Activated CD8-positive, alpha-beta memory T cell treated with anti-CD3 and anti-CD28 coated beads for 48 hours (primary cell): ENCODE measurements at places on chromosomes 2 and 18.

GRCh38 chr18:49486134-49486533, 900 bp downstream of the C18orf32 start:
- no peak for DNase-seq

GRCh38 chr2:217978536-217979150, 24.2 kb downstream of the TNS1 start:
- no peak for DNase-seq

DNA sequence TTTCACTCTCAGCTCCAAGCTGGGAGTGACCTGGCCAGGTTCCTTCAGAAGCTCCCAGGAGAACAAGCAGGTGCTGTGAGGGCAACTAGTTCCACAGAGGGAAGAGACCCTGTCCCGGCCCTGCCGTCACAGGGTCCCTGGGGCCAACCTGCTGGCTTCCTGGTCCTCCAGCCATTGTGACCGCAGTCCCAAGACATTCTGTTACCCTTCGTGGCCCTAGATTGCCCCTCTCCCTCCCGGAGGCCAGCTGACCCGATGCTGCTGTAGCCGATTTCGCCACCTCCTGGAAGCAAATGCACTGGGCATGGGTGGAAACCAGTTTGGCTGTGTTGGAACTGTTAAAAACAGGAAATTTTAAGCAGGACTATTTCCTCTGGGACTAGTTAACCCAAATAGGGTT, 55.4 kb downstream of the EPAS1 start:
- DNase-seq: no peak

GRCh38 chr2:197924483-197924882, 120.1 kb downstream of the PLCL1 start:
- DNase-seq: no peak

DNA sequence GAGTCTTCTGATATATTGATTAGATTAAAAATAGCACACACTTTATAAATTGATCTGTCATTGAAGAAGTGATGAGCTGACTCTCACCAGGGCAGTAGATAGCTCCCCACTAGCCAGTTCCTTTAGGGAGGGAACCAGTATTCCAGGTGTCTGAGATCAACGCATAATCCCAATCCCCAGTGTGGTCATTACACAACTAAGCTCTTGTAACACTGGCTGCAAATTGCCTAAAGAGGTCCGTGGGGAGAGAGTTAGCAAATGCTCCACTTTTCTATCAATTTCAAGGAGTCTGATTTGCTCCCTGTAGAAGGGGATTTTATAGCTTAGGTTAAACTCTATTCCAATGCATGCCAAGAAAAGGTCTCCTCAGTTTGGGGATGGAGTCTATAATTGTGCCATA, 7.7 kb downstream of the SLC14A1 start:
- DNase-seq: no peak

- DNase-seq: no peak
Measured at GRCh38 chr2:188353282-188353681, 61.6 kb downstream of the GULP1 start.

GRCh38 chr2:159551806-159552205, 64.5 kb downstream of the BAZ2B start:
- DNase-seq: no peak

DNA sequence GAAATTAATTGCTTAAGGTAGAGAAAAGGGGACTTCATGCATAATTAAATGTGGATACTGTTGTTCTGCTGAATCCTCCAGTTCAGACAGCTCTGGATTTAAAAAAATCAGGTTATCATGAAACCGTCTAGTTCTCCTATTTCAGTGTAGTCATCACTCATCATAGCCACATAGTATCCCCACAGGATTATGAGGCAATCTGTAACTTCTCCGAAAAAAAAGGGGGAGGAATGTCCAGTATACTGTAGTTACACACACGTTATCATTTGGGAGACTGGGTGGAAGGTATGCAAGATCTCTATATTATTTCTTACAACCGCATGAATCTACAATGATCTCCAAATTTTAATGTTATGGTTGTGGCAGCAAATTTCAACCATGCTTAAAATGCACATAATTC, 114.0 kb downstream of the HIBCH start:
- DNase-seq: no peak

- DNase-seq: no peak
Measured at GRCh38 chr2:185921048-185921756, 182.6 kb downstream of the FSIP2 start.

DNA sequence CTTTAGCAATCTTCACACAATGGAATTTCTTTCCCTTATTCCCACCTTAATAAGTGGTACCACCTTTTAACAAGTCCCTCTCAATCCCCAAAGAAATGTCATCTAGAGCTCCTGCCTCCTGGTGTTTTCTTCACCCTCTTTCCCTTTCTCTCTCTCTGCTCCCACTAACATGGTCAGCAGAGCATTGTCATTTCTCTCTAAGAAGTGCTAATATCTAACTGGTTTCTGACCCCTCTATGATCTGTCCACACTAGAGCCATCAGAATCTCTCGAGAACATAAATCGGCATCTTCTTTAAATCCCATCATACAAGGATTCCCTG, 161.2 kb upstream of the DTNA start:
- no peak for DNase-seq

- DNase-seq: no peak
Measured at GRCh38 chr2:58137221-58137620, 90.6 kb downstream of the VRK2 start.

GRCh38 chr2:214395040-214395439, 15.8 kb upstream of the VWC2L start:
- no peak for DNase-seq

GRCh38 chr2:237324837-237325236, 89.1 kb downstream of the COL6A3 start:
- no peak for DNase-seq

DNA sequence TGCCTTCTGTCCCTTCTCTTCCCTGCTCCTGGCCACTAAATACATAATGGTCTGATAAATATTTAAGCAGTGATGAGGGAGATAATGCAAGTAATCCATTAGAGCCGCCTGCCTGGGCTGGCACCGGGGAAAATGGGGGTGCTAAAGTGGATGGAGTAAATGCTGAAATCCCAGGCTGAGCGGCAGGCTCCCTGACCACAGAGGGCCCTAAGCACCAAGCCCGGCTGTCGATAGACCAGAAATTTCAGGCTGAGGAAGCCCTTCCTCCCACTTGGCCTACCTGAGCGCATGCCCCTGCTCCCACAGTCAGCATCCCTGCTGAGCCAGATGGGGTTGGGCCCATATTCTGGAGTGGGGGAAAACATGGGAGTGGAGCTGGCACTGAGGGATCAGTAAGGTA, 197.5 kb upstream of the SKOR2 start:
- DNase-seq: no peak

DNA sequence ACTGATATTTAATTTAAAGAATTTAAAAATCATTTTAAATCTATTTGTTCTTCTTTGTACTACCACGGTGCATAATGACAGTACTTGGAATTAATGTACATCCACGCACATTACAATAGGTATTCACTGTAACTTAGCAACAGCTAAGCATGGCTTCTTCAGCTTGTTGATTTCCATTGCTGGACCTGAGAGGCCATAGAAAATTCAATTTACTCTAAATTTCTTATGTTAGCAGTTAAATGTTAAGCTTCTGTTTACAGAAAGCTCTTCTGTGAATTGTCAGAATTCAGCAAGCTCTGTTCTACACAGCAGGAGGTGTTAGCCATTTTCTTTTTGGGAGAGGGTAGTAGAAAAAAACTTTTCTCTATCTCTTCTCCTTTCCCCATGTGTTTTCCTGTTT, 1149.3 kb upstream of the CDH2 start:
- no peak for DNase-seq

DNA sequence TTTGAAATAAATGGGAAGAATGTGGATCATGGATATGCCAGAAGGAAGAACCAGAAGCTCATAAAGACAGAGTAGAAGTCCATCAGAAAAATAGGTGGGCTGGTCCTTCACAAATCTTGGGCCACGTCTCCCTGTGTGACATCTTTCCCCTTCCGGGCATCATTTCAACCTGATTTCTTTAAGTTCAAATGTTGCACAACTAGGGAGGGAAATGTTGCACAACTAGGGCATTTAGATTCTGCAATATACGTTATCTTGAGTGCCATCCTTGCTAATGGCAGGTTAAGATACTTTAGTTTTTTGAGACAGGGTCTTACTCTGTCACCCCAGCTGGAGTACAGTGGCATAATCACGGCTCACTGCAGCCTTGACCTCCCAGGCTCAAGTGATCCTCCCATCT, 129.6 kb downstream of the CERS6 start:
- DNase-seq: no peak

GRCh38 chr2:167134381-167135072, 246.2 kb downstream of the XIRP2 start:
- no peak for DNase-seq

DNA sequence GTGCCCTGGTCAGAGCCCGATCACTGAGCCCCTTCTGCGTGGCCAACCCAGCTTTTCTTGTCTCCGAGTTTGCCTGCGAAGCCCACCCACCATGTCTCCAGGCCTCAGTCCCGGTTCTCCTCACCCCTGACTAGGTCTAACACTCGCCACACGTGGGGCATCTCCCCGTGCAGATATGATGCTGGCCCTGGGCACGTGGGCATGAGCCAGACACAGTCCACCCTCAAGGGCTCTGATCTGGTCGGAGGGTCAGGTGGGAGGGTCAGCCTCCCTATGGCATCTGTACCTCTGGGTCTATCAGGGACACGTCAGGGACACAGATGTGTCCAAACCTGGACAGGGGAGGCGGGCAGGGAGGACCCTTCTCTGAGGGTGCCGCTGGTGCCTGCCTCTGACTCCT, 95.4 kb downstream of the RHOB start:
- no peak for DNase-seq

DNA sequence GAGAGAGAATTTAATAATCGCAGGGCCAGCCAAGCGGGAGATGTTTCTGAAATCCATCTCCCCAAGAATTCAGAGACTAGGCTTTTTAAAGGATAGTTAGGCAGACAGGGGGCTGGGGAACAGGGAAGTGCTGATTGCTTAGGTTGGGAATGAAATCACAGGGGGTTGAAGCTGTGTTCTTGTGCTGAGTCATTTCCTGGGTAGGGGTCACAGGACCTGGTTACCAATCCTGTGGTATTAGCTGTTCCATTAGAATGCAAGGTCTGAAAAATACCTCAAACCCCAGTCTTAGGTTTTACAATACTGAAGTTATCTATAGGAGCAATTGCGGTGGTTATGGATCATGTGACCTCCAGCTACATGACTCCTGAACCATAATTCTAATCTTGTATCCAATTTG, 4.6 kb downstream of the SP140 start:
- no peak for DNase-seq

DNA sequence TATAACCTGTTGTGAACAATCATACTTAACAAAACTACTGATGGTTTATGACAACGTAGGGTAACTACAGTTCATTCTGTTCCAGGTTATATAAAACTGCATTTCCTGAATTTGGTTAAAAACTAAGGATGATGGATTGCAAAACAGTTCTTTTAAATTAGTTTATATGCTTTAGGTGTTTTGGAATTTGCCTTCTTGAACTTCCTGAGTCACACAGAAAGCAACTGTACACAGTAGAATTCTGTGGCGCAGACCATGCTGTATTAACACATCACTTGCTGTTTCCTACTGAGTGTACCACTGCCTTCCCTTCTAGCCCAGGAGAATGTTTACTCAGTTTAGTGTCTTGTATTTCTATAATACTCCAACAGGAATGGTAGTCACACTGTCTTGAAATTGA, 19.4 kb downstream of the ITGB1BP1 start:
- no peak for DNase-seq

- no peak for DNase-seq
Measured at GRCh38 chr2:207953354-207953753, 72.0 kb downstream of the PLEKHM3 start.

DNA sequence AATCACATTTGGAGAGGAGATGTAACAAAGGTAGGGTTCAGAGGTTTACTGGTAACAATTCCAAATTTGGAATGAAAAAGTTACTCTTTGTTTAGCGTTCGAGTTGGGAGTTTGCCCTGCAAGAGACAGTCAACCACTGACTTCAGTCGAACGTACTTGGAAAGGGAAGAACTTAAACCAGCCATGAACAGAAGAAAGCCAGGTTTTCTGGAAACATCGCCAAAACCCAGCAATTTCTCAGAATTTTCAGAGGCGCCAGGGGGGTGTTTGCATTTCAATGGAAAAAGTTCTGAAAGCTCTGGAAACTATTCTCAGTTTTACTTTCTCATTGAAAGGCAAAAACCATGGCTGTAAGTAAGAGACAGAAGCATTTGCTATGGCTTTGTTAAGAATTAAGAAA, 28.5 kb upstream of the AQP4 start:
- DNase-seq: no peak

GRCh38 chr18:8215741-8216140, 393.5 kb upstream of the RAB12 start:
- DNase-seq: no peak
